ENCODE measurements at places on chromosomes 5 and 9.

- no peak for DNase-seq
Measured at GRCh38 chr5:134088291-134088690, 26.2 kb upstream of the TCF7 start.

GRCh38 chr5:72445969-72446368 lies 61.2 kb downstream of the ZNF366 start:
- no peak for DNase-seq

- DNase-seq = no peak
Measured at GRCh38 chr9:114950761-114951160, 20.4 kb upstream of the TNFSF8 start.

- no peak for DNase-seq
Measured at GRCh38 chr5:163377982-163378381, 59.4 kb upstream of the CCNG1 start.

DNA sequence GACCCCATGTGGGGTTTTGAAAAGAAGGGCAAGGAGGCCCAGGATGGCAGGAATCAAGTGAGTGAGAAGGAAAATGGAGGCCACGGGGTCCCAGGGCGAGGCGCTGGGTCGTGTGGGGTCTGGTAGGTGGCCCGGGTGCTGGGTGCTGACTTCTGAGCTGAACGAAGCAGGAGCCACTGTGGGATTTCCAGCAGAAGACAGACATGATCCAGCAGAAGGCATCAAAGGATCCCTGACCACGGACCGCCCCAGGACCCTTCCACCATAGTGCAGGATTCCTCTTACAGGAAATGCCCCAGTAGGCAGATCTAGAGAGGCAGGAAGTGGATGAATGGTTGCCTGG lies 106.7 kb downstream of the ADAMTS2 start:
- no peak for DNase-seq

DNA sequence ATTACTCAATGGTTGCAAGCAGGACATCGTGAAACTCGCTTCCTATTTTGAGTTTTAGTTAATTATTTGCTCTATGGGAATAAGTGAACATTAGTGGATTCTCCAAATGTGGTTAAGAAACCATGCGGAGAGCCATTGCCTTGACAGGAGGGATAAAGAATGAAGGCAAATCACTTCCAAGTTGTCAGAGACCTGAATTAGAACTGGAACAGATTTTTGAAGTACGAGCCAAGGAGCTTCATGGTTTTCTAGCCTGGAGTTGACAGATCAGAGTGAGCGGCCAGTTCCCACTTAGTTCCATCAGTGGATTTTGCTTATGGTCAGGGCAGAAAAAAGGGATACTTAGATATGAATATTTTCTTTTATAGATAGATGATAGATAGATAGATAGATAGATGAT lies 171.4 kb upstream of the CDH10 start:
- DNase-seq = no peak

DNA sequence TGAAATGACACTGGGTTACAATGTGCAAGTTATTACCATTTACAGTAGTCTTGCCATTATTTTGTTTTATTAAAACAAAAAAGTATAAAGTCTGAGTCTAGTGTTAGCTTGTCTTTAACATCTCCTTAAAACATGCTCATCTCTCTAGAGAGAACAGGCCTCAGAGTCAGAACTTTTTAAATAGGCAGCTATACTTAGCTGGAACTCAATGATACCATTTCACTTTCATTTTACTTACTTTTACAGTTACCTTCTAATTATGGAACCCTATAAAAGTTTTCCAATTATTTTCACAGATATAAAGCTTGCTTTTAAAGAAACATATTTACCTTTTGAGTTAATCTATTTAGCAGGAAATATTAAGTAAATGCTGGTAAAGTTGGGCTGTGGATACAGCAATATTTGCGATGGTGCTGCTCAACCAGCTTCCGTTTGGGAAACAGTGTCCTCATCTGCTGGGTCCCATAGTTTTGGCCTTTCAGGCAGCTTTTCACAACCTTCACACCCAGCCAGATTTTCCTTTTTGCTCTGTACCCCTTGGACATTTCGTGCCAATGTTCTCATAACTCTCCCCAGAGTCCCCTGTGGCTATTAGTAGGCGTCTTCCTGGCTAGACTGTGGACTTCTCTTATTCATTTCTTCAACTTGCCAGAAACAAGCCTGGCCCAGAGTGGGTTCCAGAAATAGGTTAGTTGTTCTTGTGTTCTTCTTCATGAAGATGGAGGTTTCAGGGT lies 36.3 kb upstream of the UBTD2 start:
- no peak for DNase-seq

GRCh38 chr9:116901260-116901659 lies 214.2 kb downstream of the TRIM32 start:
- DNase-seq = no peak

GRCh38 chr9:17116400-17116837 lies 18.4 kb upstream of the CNTLN start:
- DNase-seq = no peak

GRCh38 chr5:78779771-78780616 lies 131.4 kb upstream of the LHFPL2 start:
- DNase-seq = no peak

DNA sequence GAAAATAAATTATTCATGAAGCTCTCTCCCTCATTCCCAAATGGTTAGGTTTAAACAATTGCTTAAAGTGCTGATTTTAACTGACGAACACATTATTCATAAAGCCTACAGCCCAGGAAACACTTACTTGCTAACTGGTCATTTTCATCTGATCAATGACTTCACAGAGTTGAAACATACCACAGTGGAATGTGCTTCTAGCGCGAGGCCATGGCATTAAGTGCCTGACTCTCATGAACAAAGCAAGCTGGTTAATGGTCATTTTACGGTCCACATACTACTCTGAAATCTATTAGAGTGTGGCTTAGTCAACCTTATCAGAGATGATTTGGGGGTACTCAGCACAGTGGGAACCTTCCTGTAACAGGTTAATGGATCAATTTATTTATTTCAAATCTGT lies 114.6 kb downstream of the MED27 start:
- DNase-seq = no peak

DNA sequence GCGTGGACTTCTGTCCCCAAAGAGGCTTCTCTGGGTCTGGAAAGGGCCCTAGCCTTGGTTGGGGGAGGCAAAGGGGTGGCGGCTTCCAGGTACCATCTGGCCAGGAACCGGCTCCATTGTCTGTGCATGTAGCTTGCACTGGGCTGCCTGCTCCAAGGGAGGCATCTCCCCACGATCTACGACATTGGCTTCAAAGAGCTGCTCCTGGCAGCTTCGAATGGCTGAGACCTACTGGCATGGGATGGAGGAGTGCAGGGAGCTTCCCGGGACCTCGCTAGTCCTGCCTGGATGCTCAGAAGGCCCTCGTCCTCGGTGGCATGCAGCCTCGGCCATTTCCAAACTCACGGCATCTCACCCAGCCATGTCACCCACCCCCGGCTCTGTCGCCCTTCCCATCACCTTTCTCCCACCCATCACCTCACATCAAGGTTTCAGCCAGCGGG lies 137.8 kb downstream of the KCNIP1 start:
- DNase-seq = no peak

GRCh38 chr9:82132024-82132423 lies 143.5 kb downstream of the SPATA31D1 start:
- DNase-seq = no peak

DNA sequence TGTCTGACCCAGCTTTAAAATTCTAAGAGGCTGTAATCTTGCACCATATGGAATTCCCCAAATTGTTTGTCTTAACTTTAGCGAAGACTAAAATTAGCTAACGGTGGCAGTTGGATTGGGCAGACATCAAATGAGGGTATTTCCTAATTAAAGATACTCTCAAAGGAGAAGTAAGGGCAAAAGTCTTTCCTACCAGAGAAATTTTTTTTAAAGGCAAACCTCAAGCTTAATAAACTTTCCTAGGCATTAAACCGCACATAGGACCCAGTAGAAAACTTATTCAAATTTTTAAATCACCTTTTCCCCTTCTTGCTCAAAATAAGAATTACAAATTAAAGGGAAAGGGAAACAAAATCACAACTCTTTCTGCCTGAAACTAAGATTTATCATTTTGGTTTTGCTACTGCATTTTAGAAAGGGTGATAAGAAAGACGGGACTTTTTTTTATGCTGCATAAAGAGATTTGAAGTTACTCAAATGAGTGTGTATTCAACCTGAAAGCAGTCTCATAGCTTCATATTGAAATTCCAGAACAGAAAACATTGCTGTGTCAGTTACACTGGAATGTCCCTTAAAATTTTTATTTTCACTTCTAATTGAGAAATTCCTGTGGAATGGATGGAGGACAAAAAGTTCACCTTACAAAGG lies 189.1 kb upstream of the PTGER4 start:
- DNase-seq = no peak

DNA sequence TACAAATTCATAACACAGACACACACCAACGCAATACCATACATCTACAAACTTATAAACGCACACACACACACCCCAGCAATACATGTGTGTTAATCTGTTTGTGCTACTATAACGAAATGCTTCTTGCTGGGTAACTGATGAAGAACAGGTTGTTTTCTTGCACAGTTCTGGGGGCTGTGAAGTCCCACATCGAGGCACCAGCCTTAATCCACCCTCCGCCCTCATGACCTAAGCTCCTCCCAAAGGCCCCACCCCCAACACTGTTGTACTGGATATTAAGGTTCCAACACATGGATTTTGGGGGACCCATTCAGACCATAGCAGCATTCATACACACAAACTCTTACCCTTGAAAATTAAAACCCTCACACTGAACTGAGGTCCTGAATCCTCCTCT lies 38.8 kb upstream of the LPCAT1 start:
- DNase-seq = no peak

GRCh38 chr9:126925876-126926275 lies 11.3 kb downstream of the RALGPS1 start:
- no peak for DNase-seq

- DNase-seq = no peak
Measured at GRCh38 chr5:142527664-142528295, 158.1 kb downstream of the FGF1 start.

GRCh38 chr5:124584991-124585715 lies 161.3 kb downstream of the ZNF608 start:
- no peak for DNase-seq

- DNase-seq = no peak
Measured at GRCh38 chr5:146179696-146180095, 2.8 kb downstream of the LARS1 start.

GRCh38 chr5:176497852-176498251 lies 39.4 kb downstream of the RNF44 start:
- no peak for DNase-seq

DNA sequence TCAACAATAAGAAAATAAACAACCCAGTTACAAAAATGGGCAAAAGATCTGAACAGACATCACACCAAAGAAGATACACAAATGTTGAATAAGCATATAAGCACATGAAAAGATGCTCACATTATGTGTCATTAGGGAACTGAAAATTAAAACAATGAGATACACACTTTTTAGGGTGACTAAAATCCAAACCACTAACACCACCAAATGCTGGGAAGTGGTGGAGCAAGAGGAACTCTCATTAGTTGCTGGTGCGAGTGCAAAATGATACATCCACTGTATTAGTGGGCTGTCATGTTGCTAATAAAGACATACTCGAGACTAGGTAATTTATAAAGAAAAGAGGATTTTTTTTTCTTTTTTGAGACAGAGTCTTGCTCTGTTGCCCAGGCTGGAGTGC lies 329.1 kb downstream of the TMEM38B start:
- DNase-seq = no peak

DNA sequence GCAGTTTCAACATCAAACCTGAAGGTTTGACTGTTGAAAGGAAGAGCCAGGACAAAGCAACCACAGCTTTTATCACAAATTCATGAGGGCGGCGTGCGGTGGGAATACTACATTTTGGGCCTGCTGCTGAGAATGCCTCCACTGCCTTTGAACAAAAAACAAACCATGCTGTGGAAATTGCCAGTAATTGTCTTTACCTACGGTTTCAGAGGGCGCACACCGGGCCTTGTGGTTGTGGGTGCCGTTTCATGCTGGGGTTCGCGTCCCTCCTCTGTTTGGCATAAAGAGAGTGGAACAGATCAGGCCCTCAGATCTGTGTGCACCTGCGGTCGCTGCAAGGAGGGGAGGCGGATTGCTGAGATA lies 27.6 kb upstream of the TCF7 start:
- DNase-seq = peak; percentile 73

DNA sequence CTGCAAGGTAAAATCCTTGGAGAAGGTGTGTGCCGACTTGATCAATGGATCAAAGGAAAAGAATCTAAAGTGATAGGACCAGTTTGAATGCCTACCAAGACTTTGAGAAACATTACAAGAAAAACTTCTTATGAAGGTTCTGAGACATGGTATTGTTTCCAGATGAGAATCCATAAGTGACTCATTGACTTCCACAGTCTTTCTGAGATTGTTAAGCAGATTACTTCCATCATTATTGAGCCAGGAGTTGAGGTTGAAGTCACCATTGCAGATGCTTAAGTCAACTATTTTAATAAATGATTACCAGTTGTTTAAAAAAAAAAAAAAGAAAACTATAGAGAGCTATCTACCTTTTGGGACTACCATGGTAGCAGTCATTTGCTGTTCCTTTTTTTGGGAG lies 7.0 kb downstream of the LNPEP start:
- no peak for DNase-seq

- DNase-seq = no peak
Measured at GRCh38 chr5:169724303-169725087, 87.4 kb downstream of the DOCK2 start.

DNA sequence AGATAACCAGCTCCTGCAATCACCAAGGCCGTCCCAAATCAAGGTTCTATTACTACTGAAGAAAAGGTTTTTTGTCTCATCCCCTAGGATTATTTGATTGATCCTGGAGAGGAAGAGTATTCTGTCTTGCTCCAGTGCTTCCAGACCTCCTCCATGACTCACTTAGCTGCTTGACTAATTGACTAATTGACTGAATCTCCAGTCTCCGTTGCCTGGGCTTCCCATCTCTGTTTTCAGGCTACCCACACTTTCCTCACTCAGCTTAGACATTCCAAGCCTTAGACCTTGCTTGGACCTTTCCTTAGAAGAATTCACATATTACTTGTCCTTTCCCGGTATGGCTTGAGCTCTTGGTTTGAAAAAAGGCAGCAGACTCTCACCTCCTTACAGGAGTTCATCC lies 60.6 kb downstream of the FRMD3 start:
- no peak for DNase-seq

- no peak for DNase-seq
Measured at GRCh38 chr5:136309376-136309775, 56.0 kb downstream of the TRPC7 start.

DNA sequence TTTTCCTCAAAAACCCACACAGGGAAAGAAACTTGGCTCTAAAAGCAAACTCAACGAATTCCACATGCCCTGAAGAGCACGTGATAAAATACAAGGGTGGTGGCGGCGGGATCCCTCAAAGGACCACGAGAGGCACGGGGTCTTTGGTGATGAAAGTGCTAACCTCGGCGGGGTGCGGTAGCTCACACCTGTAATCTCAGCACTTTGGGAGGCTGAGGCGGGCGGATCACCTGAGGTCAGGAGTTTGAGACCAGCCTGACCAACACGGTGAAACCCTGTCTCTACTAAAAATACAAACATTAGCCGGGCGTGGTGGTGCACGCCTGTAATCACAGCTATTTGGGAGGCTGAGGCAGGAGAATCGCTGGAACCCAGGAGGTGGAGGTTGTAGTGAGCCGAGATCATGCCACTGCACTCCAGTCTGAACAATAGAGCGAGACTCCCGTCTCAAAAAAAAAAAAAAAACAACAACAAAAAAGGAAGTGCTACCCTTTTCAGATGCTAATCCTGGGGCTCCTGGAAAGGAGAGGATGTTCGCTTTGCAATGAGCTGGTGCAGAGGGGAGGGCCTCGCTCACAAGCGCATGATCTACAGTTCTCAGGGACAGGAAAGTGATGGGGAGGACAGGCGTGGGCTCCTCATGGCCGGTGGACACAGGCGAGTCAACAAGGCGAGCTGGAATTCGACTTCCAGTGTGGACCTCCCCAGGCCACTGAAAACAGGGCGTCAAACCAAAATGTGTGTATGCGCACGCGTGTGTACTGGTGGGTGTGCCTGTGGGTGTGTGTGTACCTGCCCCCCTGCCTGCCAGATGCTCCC lies 54.1 kb downstream of the USP20 start:
- DNase-seq = no peak
